ENCODE measurements at places on chromosomes 13 and 19. TPM values are rescaled to one million over a fixed set of nuclear protein-coding genes. Genes with fewer than 3 reads are reported as not detected.

ZFP36 gene
- 5.8 TPM for total RNA-seq

COX6B1 gene
- 215 TPM for total RNA-seq

SH2D3A gene
- total RNA-seq, result under 0.01 TPM

CATSPERD gene
- not detected for total RNA-seq

PTPRS gene
- total RNA-seq, result 114 TPM

LRCH1 gene
- total RNA-seq, result 8.4 TPM

CCNE1 gene
- total RNA-seq, result 6.8 TPM

SPHK2 gene
- total RNA-seq, result 10.0 TPM

PTGER1 gene
- 2.6 TPM for total RNA-seq

ZNF653 gene
- 4.7 TPM for total RNA-seq

RGCC gene
- 101 TPM for total RNA-seq

IGFL4 gene
- total RNA-seq, result not detected

KLK12 gene
- not detected for total RNA-seq

F7 gene
- total RNA-seq, result not detected

LGALS4 gene
- total RNA-seq, result not detected

PSPN gene
- total RNA-seq, result 1.7 TPM

CD79A gene
- total RNA-seq, result not detected

SYMPK gene
- 38.7 TPM for total RNA-seq

KLK13 gene
- not detected for total RNA-seq

CD209 gene
- total RNA-seq, result not detected

CCL25 gene
- total RNA-seq, result not detected

UGGT2 gene
- 63.0 TPM for total RNA-seq

SLITRK5 gene
- under 0.01 TPM for total RNA-seq

GPR180 gene
- 12.6 TPM for total RNA-seq

GFY gene
- total RNA-seq, result not detected
